Fibroblast of upper back skin (primary cell): ENCODE measurements at places on chromosomes 2 and 18.
A peak's percentile ranks its signal among the peaks of the same experiment; 100 is the strongest.

DNA sequence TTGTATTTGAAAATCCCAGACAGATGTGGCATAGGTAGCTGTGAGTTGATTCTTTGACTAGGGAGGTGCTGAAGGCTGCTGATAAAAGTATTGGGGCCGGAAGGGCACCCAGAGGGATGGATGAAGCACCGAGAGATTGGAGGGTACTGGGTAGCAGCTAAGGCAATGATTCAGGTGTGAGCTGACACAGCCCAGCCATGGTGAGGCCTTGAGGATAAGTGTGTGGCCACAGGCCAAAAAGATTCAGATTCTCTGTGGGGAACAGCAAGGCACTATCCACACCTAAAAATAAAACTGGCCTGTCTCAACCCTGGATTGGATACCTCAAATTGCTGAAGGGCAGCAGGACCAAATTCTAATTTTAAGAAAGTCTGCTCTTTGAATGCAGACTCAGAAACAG, 35.2 kb downstream of the RDH14 start:
- DNase-seq, result no peak

DNA sequence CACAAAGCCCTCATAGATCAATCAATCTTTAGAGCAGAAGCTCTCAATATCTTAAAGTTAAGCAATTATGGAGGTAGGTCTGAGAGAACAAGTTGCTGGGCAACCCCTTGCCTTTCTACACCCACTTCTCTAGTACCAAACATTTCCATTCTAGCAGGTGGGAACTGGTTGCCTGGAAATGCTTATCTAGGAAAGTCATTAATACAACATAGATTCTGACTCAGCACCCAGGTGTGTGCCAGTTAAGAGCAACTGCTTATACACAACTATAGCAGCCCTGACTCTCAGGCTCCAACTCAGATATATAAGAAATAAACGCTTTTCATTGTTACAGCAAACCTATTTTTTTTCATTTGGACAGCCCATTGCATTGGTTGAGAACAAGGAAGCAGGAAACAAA, 237.7 kb downstream of the IRS1 start:
- no peak for DNase-seq

DNA sequence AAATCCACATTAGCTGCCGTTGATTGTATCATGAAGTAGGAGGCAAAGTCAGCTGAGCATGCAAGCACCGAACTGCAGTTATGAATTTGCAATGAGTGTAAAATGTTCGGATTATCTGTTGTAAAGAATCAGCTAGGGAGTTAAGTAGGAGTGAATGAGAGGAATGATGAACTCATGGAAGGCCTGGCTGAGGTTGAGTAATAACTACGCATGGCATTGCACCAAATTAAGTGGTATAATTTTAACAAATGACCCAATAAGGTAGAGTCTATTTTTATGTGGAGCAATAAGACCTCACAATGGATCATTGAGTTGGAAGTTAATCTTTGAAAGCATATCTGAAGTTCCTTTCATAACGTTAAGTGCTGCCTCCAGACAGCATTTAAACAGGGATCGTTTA, 288.2 kb upstream of the CHST9 start:
- DNase-seq, result no peak

DNA sequence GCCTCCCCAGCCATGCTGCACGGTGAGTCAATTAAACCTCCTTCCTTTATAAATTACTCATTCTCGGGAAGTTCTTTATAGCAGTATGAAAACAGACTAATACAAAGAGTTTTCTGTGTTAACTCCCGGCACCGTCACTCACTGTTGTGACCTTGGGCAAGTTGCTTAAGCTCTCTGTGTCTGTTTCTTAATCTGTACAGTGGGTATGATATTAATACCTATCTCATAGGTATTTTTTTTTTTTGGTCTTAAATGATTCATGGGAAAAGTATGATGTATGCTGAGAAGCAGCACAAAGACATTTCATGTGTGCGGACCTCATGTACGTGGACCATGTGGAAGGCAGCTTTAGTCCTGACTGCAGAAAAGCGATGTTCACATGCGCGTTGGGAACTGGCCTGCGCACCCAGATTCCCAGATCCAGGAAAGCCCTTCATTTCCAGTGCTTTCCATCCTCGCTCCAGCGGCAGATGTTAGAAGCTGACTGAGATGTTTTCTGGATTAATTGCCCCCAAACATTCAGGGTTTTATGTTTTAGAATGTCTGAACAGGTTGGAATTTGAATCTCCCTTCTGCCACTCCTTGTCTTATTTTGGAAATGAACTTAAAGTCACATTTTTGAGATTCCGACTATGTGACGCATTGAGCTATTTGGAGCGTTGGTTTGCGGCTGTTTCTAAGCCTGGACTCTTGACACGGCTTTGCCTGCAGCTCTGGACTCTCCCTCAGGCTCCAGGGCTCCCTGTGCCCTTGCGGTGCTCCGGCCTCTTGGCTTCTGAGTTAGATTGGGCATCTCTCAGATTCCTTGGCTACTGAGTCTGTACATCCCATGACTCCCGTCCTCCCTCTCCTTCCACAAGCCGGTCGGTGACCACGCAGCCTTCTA, 61.4 kb downstream of the SLC4A3 start:
- DNase-seq, result peak; percentile 95

DNA sequence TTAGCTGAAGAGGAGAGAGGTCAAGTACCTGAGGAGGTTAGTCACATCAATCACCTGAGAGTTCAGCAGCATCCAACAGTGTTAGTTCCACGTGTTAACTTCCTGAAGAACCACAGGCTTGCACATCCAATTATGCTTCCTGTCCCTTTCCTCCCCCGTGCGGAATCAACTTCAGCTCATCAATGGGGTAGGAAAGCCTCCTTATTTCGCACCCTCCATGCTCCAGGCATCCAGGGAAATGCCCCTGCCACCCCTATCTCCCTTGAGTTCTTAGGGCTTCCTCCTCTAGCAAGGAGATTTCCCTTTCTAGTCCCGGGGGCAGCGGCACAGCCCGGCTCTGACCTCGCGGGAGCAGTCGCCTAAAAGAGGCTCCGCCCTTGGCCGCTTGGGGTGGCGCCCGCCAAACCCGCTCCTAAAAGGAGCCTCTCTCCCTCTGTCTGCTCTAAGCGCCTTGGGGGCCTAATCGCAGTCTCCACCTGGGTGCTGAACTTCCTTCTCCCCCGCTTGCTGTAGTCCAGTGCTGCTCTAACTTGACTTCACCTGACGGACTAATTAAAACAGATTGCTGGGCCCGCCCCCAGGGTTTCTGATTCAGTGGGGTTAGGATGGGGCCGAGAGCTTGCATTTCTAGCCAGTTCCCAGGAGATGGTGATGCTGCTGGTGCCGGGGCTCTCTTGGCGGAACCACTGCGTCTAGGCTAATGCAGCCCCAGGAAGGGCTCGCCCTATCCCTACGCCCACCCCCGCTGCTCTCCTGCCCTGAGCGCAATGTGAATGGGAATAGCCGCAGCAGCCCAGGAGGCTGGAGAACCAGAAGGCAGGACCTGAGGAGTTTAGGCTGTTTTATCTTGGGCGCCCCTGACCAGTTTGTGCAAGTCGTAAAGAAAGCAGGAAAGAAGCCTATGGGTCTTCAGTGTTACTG, 3.4 kb upstream of the TET3 start:
- no peak for DNase-seq

GRCh38 chr2:64274399-64275173, 130.4 kb upstream of the PELI1 start:
- DNase-seq, result peak; percentile 32

- peak; percentile 32 for DNase-seq
These were observed 25.3 kb downstream of the BABAM2 start for GRCh38 chr2:27915874-27916273.

DNA sequence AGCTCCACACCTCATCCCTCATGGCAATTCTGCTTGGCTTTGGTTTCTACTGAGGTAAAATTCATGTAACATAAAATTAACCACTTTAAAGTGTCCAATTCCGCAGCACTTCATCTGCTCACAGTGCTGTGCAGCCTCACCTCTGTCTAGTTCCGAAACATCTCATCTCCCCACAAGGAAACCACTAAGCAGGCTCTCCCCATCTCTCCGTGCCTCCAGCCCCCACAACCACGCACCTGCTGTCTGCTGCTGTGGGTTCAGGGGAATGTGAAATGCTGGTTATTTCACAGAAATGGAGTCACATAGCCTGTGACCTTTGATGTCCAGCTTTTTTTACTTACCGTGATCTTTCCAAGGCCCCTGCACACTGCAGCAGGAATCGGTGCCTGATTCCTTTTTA, 7.7 kb upstream of the GPC1 start:
- no peak for DNase-seq

GRCh38 chr2:234265206-234265605, 214.7 kb downstream of the SPP2 start:
- no peak for DNase-seq
